Endothelial cell of umbilical vein (primary cell): ENCODE measurements at places on chromosomes 7 and 10. TPM values are rescaled to one million over a fixed set of nuclear protein-coding genes. Genes with fewer than 3 reads are reported as not detected.

CYP3A4 gene
- polyA plus RNA-seq = not detected in 2 replicates

GRCh38 chr7:1395211-1396070 lies 63.8 kb downstream of the MICALL2 start:
- no peak overlapping the region for H3K4me3 ChIP-seq
- no peaks in the 10 kb centered on the region for H3K36me3 ChIP-seq
- H3K4me1 ChIP-seq = no peaks in the 10 kb centered on the region
- DNase-seq = no peak

TMEM236 gene
- polyA plus RNA-seq = 0.19 and 0.29 TPM in 2 replicates

DNA sequence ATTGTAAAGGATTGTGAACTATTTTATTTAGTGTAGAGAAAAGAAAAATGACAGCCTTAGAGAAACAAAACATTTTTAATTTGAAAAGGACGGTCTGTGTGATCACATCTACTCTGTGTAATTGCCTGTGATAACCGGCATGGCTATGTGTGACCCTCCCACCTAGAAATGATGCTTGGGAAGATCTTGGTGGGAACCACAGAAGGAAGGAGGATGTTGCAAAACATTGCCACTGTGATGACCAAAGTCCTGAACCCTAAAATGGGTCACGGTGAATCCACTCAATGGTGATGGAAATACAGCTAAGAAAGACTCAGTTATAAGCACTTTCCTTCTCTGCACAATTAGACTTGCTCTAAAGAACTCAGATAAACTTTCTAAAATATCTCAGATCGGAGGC lies 221.3 kb upstream of the FRMD4A start:
- H3K4me3 ChIP-seq = no peak overlapping the region
- peaks cover 41% of the 10 kb centered on the region for H3K4me1 ChIP-seq
- DNase-seq = no peak
- H3K27me3 ChIP-seq = no peaks in the 10 kb centered on the region
- no peak overlapping the region for H3K27ac ChIP-seq
- no peaks in the 10 kb centered on the region for H3K36me3 ChIP-seq

DNA sequence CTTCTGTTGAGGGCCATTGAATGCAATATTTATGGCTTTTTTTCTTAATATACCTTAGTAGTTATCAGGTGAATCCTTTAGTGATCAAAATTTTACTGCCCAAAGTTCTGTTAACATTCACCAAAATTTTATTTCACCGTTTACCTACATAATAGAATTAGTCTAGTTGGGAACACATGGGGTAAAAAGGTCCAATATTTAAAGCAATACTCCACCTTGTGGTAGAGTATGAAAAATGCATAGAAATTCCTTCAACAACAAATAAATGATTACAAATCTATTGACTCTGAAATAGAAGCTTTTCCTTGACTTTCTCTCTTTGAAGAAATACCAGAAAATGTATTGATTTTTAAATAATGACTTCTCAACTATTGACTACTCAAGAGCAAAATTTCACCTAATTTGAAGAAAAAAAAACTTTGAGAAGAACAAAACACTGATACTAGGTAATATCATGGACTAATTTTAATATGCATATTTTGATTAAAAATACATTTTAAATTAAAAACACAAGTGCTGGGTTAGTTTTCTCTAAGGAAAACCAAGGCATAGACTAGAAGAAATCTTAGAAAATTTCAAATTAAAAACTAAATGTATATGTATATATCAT lies 43.3 kb downstream of the POLR1F start:
- no peak overlapping the region for H3K27ac ChIP-seq
- H3K4me3 ChIP-seq = no peak overlapping the region
- H3K27me3 ChIP-seq = peaks cover 2% of the 10 kb centered on the region
- DNase-seq = peak; percentile 31

DNA sequence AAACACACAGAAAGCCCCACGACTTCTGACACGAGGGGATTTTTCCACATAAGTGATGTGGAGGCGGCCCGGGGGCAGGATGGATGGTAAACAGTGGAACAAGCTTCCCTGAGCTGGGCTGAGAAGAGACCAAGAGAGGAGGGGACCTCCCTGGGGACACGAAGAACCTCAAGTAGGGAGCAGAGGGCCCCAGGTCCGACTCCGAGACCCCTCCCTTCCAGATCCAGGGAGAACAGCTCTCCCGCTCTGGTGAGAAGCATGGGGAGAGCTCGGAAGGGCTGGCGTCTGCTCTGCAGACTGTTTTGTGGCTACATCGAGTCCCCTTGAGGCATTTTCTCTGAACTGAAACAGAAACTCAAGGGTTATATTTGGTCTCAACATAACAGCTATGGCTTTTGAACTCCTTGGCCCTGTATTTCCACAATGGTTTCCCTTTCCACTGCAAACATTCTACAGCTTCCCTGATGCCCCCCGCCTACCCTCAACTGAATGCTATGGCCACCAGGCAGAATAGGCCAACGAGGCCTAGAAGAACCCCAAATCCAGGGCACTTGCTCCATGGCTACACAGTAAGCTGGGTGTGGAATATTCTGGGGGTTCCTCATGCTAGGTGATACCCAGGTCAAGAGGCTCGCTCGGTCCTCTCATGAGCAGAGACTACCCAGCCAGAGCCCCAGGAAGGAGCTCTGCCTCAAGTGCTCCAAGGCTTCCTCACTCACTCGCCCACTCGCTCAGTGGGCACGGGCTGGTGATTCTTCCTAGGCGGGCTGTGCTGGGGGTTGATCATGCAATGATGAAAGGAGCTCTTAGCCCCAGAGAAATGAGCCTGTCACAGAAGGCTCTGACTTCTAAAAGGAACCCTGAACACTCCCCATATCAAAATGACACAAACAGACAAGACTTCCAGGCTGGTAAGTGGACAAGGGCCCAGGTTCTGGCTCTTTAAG lies 47.5 kb downstream of the FAM53B start:
- no peaks in the 10 kb centered on the region for H3K27me3 ChIP-seq
- no peak overlapping the region for H3K4me3 ChIP-seq

DNA sequence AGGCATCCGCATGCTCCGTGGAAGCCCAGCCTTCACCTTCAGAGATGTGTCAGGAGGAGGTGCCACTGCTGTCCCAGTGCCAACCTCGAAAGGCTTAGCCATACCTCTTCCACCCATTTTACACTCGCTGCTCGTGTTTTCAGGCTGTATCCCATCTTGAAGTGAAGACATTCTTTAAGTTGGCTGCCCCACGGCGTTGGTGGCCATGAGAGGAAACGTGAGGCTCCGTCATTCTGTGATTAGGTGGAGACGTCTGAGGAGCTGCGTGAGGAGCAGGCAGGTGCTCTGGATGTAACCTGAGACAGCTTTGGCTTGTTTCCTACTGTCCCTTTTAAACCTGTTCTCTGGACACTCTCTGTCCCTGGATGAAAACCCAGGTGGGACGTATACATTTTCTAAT lies 159.9 kb upstream of the RNF32 start:
- no peaks in the 10 kb centered on the region for H3K4me1 ChIP-seq
- H3K27ac ChIP-seq = no peak overlapping the region
- H3K27me3 ChIP-seq = no peaks in the 10 kb centered on the region
- H3K4me3 ChIP-seq = no peak overlapping the region
- H3K36me3 ChIP-seq = no peaks in the 10 kb centered on the region

DNA sequence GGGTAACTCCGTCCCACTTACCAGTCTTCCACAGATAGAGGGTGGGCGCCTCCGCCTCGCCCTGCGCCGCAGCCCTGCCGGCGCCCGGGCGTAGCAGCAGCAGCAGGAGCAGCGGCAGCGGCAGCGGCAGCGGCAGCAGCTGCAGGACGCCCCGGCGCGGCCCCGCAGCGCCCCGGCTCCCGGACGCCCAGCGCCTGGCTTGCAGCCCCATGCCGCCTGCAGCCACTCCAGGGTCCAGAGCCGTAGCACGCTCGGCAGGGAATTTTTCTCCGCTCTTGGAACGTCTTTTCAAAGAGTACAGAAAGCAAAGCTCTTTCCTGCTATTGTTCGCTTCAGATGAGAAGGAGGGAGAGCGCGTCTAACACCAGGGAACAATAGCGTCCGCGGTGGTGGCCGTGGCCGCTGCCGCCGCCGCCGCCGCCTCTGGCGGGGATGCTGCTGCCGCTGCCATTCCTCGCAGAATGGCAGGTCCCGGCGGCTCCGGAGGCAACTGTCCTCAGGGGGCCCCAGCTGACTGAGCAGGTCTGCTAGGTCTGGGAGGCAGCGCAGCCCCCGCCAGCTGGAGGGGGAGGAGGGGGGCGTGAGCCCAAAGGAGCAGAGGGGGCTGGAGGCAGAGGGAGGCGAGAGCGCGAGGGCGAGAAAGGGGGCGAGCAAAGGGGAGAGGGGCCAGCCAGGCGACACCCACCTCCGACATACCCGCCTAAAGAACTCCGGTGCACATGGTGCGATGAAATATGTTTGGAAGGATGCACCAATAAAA lies at the start of gene THSD7A:
Gene THSD7A (minus strand): TSS at position 463 of the 760 bp plus-strand sequence. CDS start 252 bp downstream, at position 211.
- no peaks in the 10 kb centered on the region for H3K27me3 ChIP-seq
- peak within 1 kb of the TSS; percentile 89 for H3K4me3 ChIP-seq

DNA sequence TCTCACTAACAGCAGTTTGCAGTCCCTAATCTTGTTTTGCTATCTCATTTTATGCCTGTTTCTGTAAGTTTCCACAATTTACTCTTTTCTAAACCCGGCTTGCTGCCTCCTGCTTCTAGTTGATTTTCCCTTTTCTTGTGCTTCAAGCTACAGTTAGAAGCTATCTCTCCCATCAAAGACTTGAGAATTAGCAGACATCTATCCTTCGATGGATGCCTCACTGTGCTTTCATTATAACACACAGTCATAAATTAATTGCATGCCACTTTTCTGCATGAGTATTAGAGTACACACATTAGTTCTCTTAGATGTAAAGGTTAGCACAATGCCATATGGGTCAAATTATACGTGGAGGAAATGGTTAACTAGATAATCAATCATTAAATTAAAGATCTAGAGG lies 48.7 kb downstream of the SEMA3A start:
- peaks cover 7% of the 10 kb centered on the region for H3K4me1 ChIP-seq
- H3K27me3 ChIP-seq = no peaks in the 10 kb centered on the region
- no peaks in the 10 kb centered on the region for H3K36me3 ChIP-seq
- H3K27ac ChIP-seq = no peak overlapping the region
- DNase-seq = no peak
- H3K4me3 ChIP-seq = no peak overlapping the region

DNA sequence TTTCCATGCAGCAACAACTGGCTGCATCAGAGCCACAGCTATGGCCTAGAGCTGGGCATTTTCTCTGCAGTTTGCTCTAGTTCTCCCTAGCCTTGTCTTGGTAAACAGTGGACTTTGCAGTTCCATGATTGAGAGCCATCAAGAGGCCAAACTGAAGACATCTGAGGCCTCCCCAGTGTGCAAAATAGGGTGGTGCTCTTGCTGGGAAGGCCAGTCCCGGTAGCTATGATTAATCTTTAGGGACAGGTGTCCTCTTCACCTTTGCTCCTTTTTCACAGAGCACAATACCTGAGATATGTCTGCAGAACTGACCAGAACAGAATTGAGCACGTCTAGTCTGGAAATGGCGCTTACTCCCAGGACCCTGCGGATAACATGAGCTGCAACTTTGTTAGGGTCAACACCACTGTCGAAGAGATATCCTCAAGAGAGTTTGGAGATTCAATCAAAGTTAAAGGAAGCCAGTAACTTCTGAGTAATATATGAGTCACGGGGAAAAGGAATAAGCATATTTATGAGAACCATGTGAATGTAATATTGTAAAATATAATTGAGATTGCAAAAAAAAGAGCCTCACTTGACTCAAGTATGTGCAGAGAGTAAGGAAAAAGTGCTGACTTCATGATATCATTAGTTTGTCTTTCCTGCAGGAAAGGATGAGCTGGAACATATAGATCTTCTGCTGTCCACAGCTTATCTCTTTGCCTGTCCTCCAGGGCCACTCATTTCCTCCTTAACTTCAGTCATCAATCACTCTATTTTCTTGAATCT lies 76.7 kb downstream of the ANK3 start:
- H3K27ac ChIP-seq = peak overlapping the region; percentile 94
- no peaks in the 10 kb centered on the region for H3K36me3 ChIP-seq
- DNase-seq = peak; percentile 75
- H3K27me3 ChIP-seq = no peaks in the 10 kb centered on the region

GRCh38 chr7:14381936-14382335 lies 392.5 kb upstream of the ETV1 start:
- no peaks in the 10 kb centered on the region for H3K4me1 ChIP-seq
- no peak overlapping the region for H3K4me3 ChIP-seq
- no peak for DNase-seq
- no peaks in the 10 kb centered on the region for H3K36me3 ChIP-seq

- no peak for DNase-seq
- H3K4me1 ChIP-seq = no peaks in the 10 kb centered on the region
- no peak overlapping the region for H3K4me3 ChIP-seq
- no peaks in the 10 kb centered on the region for H3K27me3 ChIP-seq
- H3K27ac ChIP-seq = no peak overlapping the region
Measured at GRCh38 chr7:5795752-5796475, 14.5 kb upstream of the RNF216 start.

CHN2 gene
- 0.56 and 1.4 TPM in 2 replicates for polyA plus RNA-seq

- DNase-seq = no peak
- H3K36me3 ChIP-seq = no peaks in the 10 kb centered on the region
- no peaks in the 10 kb centered on the region for H3K4me1 ChIP-seq
- no peaks in the 10 kb centered on the region for H3K27me3 ChIP-seq
- H3K4me3 ChIP-seq = no peak overlapping the region
Measured at GRCh38 chr7:24595671-24596418, 22.6 kb downstream of the PALS2 start.

EPO gene
- not detected in 2 replicates for polyA plus RNA-seq

DCLRE1A gene
- 2.9 and 3.6 TPM in 2 replicates for polyA plus RNA-seq

DIP2C gene
- polyA plus RNA-seq = 3.0 and 3.6 TPM in 2 replicates

DNA sequence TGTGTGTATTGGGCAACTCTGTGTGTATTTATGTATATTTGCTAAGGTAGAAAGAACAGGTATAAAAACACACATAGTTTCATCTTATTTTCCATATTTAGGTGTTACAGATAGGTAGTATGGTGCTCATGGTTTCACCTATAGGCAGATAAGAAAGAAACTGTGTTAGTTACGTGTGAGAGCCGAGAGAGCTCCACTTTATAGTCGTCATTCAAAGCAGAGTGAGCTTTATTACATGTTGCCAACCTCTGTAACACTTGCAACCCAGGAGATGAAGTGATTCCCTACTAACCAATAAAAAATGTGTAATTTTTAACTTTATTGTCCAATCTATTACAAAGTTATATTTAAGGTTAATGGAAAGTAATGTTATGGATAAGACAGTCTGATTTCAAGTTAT lies 121.3 kb downstream of the AGMO start:
- no peak overlapping the region for H3K27ac ChIP-seq
- no peak for DNase-seq
- H3K36me3 ChIP-seq = no peaks in the 10 kb centered on the region
- H3K27me3 ChIP-seq = no peaks in the 10 kb centered on the region
- no peak overlapping the region for H3K4me3 ChIP-seq

CNPY1 gene
- not detected in 2 replicates for polyA plus RNA-seq

PPP1R17 gene
- not detected in 2 replicates for polyA plus RNA-seq
